GM23338 (cell line): ENCODE measurements at places on chromosomes 6 and 20.

GRCh38 chr6:151576633-151577032, 82.8 kb downstream of the CCDC170 start:
- no peak for DNase-seq

DNA sequence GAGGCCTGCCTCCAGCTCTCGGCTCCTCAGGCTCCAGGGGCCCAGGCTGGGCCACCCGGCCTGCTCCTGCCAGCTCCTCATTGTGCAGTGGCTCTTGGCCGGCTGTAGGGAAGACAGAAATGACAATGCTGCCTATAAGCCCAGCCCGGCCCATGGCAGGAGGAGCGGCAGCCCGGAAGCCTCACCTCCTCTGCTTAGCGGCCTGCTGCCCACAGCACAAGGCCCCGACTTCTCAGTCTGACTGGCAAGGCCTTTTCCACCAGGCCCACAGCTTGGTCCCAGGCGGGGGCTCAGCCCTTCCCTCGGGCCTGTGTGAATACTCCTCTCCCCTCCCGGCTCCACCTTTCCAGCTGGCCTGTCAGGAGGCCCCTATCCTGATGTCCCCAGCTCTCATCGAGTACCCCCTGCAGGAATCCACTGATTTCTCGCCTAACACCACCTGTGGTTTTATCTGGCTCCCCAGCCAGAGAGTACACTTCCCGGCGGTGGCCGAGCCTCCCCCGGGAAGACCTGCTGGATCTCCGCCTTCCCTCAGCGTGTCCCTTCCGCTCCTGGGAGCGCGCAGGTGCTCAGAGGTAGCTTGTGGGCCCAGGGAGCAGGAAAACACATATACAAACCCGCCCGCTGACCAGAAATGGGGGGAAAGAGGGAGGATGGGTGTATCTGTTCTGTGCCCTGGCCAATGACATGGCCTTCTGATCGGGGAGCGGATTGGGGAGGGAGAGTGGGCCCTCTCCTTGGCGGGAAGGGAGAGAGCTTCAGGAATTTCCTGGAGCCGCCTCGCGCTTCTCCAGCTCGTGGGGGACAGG, 963 bp downstream of the DDRGK1 start:
- DNase-seq, result peak; percentile 56

- no peak for DNase-seq
These were observed 65.3 kb upstream of the VGLL2 start for GRCh38 chr6:117200067-117200466.

- DNase-seq, result peak; percentile 36
These were observed 873.7 kb downstream of the KIF16B start for GRCh38 chr20:15699431-15700146.

- DNase-seq, result no peak
These were observed 211.1 kb downstream of the ANKRD60 start for GRCh38 chr20:58017231-58017969.

GRCh38 chr20:20993372-20993771, 112.8 kb downstream of the LINC00237 start:
- DNase-seq, result no peak
